ENCODE measurements at places on chromosomes 2 and 18. TPM values are rescaled to one million over a fixed set of nuclear protein-coding genes. Genes with fewer than 3 reads are reported as not detected.

GRCh38 chr2:24008672-24009366, 1.1 kb upstream of the MFSD2B start:
- DNase-seq = no peak

DNA sequence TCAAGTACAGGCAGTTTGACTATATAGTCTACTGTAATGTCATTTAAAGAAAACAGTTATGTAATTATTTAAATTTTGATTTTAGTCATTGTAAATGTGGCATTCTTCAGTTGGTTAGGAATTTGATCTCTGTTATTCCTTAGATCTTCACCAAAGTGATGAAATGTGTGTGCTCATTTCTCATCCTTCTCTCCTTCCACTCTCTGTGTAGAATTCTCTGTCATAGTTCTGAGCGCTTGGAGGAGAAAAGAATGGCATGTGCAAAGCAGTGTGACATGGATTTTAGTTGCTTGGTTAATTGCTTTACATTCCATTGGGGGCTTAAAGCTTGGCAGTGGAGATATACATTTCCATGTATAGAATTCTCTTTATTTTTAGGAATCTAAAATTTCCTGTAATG, 14.8 kb downstream of the PIK3C3 start:
- DNase-seq = no peak

- DNase-seq = no peak
Observed at GRCh38 chr18:56085551-56085950, 497.6 kb upstream of the TCF4 start.

GRCh38 chr2:134458950-134459349, 205.1 kb downstream of the MGAT5 start:
- no peak for DNase-seq

GRCh38 chr18:4908328-4908727, 288.7 kb downstream of the AKAIN1 start:
- DNase-seq = no peak

DNA sequence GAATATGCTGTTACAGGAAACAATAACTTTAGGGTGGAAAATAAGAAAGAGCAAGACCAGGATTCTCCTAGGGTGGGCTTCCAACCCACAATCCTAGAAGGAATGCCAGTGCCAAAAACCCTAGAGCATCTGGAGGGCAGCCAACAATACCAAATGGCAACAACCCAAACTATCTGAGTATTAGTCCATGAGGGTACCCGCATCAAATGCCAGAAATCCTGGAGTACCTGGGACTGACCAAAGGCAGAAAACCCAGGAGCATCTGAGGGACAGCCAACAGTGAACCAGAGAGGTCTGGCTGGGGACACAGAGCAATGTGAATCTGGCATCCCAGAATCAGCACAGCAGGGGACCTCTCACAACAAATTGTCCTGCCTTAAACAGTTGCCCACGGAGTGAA, 126.3 kb downstream of the SCG2 start:
- DNase-seq = no peak

PPM1B gene
- total RNA-seq = 16.9 TPM

GRCh38 chr18:59079264-59079663, 60.4 kb upstream of the SEC11C start:
- no peak for DNase-seq

ADCYAP1 gene
- total RNA-seq = 0.47 TPM

DNA sequence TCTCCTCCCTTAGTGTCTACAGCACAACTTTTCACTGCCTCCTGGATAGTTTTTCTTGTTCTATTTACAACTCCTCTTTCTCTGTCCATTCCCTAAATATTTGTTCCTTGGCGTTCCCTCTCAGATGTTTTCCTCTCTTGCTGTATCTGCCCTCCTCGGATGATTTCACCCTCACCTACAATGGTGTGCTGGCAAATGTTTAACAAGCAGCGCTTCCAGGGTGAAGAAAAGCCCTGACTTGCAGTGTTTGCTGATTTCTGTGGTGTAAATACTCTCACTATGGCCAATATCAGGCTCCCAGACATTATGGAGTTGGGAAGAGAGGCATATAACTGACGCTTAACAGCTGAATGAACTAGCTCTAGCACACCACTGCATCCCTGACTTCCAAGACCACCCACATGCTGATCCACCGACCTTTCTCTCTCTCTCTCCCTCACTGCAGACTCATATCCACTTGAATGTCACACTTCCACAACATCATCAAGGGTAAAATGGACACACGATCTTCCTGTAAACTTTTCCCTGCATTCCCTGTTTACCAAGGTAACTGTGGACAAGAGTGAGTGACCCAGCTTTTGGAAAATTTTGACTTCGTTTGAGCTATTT, 31.5 kb upstream of the SPTBN1 start:
- DNase-seq = no peak

DNA sequence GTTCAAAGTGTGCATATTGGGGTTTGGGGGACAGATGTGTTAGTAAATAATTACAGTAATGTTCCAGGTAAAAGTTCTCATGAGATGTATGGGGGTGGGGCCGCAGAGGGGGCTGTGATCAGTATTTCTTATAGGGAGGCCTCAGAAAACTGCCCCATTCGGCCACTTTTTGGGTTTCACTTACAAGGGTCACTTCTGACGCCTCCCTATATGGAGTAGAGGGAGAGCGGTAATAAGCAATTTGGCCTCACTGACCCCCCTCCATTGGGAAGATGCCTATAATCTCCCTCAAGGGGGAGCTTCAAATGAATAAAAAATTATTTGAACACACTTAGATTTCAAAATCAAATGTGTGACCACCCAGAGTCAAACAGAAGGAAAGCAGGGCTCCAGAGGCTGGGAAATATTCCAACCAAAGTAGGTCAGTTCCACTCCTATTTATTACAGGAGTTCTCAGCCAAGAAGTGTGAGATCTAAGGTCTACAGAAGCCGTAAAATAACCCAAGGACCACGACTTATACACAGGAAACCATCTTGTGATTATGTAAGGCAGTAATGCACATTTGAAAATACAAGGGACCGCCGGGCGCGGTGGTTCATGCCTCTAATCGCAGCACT, 2.7 kb downstream of the SCTR start:
- no peak for DNase-seq

Measured in H4 (cell line).